ENCODE measurements at places on chromosomes 3 and 15.
A peak's percentile ranks its signal among the peaks of the same experiment; 100 is the strongest.

DNA sequence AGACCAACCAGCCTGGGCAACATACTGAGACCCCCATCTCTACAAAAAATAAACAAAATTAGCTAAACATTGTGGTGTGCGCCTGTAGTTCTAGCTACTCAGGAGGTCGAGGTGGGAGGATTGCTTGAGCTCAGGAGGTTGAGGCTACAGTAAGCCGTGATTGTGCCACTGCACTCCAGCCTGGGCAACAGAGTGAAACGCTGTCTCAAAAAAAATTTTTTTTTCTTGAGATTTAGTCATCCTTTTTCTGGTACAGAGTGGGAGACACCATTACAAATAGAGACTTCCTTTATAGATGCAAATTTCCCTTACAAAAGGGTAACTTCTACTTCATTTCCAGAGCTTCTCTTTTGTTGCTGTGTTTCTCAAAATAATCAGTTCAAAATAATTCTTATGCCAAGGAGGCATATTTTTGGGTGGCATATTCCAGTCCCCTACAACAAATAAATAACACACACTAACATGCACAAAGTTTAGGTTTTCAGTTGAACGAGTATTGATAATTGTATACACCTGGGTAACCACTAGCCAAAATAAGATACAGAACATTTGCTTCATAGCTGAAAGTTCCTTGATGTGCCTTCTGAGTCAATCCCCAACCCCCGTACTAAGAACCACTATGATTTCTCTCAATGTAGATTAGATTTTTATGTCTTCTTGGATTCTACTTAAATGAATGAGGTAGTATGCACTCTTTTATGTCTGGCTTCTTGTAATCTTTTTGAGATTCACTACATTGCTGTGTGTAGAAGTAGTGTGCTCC lies 248.9 kb upstream of the PROK2 start:
- DNase-seq = no peak

DNA sequence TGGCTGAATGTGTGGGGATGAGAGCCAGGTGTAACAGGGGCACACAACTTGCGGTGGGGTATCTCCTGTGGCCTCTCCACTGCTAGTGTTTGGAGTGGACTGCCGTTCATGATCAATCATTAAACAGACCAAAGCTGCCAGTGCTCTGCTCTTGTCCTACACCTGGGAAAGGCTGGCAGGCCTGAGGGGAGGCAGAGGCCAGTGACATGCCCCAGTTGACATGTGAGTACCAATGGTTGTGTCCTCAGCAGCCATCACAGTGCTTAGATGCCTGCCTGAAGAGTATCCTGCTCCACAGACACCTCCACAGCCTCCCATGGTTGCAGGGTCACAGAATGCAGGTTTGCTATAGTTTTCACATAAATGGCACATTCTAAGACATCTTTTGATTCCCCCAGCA lies 348.4 kb downstream of the EPHB1 start:
- no peak for DNase-seq

DNA sequence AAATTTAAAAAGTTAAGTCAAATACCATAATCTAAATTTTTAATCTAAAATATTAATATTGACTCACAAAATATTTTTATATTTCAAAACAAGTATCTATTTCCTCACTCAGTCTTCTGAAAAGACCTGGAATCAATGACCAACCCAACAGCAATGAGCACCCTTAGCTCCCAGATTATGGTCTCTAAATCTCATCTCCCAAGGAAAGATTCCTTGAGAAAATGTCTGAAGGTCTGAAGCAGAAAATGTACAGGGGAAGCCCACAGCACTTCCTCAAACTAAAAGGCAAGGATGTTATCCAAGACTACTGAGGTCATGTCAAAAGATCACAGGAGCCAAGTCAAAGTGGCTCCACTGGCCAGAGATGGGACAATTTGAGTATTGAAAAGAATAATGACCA lies 51.0 kb upstream of the SLCO2A1 start:
- no peak for DNase-seq

DNA sequence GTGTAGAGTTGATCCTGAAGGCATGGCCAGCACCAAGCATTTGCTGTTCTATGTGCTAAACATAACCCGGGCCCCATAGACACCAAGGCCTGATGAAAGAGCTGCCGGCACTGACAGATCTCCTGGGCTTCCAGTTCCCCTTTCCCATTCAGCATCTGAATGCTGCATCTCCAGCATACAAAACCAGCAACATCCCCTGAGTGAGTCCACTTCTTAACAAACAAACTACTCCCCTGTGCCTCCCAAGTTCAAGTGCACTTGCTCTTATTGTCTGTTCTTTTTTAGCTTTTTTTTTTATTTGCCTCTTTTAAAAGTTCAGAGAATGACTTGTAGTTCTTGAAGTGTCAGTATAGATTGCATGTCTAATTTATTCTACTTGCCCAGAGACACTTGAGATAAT lies 156.0 kb downstream of the EDEM1 start:
- no peak for DNase-seq

DNA sequence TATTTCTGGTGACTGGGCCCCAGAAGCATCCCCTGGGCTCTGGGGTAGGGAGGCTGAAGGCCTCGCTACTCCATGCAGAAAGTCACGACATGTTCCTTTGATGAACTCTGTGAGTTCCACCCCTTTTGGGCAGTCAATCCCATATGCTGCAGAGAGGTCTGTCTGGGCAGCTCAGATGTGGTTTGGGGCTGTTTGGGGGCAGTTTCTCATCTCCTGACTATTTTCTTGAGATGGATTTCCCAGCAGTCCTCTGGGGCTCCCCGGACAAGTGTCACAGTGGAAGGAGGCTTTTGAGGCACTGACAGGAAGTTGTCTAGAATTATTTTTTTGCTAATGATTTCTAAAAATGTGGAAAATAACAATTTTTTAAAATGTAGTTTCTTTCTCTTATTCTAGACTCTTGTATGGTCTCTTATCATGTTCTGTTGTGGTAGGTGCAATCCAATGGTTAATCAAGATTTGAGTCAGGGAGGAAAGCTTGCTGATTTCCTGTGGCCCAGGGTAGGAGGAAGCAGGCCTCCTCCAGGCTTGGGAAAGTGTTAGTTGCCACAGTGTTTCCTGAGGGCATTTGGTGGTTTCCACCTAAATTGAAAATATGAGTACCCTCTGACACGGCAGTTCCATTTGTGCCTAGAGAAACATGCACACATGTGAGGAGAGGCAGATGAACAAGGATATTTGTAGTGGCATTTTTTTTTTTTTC lies 19.9 kb upstream of the TATDN2 start:
- DNase-seq = no peak

DNA sequence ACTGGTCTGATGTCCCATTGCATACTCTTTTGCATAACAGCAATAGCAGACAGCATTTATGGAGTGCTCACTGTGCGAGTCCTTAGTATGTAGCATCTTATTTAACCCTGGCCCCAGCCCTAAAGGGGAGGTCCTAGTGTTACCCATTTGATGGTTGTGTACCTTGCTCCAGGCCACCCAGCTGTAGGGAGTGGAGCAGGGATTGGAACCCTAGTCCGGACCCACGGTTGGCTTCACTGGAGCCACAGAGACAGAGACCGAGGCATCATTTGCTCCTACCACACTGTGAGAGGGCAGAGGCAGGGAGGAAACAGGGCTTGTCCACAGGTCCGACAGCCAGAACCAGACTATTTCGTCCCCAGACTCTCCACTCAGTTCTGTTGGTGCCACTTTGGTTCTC lies 16.0 kb upstream of the TSEN2 start:
- no peak for DNase-seq

- no peak for DNase-seq
Observed at GRCh38 chr15:60735559-60736047, 256.7 kb upstream of the ICE2 start.

GRCh38 chr3:131174752-131175151 lies 148.1 kb downstream of the NEK11 start:
- no peak for DNase-seq

DNA sequence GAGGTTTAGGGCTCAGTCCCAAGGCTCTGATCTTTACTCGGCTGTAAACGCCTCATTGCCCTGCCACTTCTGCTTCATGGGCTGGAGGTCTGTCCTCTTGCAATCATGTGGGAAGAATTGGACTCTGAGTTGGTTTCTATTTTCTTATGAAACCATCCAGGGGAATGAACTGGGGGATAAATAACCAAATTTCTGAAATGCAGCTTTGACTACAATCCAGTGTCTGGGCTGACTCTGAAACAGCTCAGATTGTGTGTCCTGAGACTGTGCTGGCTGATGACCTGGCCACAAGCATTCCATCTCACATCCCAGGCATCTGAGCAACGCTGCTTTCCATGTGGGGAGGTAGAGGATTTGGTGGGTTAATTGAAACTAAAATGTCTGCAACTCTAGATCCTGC lies 71.0 kb upstream of the GALNT15 start:
- DNase-seq = peak; percentile 71

DNA sequence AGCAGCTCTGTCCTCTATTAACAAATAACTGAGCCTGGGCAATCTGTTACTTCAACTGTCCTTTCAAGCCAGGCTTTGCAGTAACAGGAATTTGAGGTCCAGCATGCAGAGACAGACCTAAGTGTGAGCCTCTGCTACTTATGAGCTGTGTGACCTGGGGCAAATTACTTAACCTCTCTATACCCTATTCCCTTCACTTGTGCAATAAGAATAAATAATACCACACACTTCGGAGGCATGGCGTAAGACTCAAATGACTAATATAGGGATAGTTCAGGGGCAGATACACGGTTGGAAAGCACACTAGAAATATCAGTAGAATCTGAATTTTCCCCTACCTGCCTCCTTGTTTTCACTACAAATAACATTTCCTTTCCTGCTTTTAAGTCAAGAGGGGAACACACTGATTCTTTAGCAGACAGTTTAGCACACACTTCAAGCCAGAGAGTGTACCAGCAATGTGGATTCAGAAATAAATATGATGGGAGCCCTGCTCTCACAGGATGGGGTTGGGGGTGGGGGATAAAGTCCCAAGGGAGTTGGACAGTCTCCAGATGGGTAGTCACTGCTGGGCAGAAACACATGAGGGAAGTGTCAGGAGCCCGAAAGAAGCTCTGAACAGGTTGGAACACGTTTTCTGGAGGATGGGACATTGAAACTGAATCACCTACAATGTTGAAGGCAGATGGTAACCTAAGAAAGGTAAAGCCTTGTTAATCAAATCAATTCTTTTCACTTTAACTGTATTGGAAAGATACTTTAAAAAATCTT lies 61.8 kb upstream of the RBP1 start:
- no peak for DNase-seq

DNA sequence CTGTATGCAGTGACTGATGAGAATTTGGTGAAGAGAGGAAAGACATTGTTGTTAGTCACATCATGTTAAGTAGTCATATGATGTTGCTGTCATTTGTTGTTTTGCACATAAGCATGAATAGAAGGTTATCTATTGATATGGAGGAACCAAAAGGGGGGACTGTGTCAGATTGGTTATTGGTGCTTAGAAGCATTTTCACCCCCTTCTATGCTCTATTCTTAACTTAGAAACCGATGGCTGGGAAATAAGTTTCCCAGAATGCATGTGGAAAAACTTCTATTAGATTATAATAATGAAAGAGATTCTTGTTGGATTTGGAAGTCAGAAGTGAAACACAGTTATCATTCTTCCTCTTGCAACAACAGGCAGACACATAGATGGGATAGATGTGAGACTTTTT lies 33.2 kb upstream of the CADM2 start:
- no peak for DNase-seq

DNA sequence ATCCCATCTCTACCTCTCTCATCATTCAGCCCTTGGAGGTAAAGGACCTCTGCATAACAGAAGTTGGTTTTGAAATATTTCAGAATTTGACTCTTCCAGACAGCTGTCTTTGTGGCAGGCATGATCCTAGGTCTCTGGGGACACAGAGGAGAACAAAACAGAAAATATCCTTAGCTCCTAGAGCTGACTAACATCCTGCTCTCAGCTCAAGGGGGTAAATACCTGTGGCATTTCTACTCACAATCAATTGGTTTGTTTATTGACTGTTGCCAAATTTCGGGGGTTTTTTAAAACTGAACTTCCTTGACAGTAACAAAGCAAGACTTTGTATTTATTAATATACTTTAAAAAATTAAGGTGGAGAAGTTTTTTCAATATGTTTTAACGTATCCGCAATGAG lies 78.8 kb downstream of the EOMES start:
- no peak for DNase-seq

- DNase-seq = peak; percentile 78
Observed at GRCh38 chr15:81000144-81000623, 539 bp upstream of the TLNRD1 start.

- DNase-seq = no peak
Observed at GRCh38 chr3:61665121-61665520, 103.8 kb downstream of the PTPRG start.

GRCh38 chr3:53044711-53045517 lies 959 bp downstream of the SFMBT1 start:
- DNase-seq = peak; percentile 31

DNA sequence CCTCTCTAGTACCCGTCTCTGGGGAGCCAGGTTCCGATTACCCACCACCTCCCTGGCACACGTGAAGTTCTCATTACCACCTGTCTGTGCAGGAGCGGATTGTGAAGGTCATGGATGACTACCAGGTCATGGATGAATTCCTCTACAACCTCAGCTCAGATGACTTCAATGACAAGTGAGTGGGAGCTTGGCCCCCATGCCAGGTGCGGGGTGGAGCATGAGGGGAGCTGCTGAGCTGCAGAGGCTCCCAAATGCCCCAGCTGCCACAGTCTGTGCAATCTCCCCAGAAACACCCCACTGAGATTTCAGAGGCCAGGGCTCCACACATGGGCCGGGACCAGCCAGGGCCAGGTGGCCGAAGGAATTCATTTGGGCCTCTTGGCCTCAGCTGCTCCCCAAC lies 34.3 kb downstream of the DNAH1 start:
- DNase-seq = no peak

GRCh38 chr3:54671511-54671910 lies 256.3 kb downstream of the LRTM1 start:
- no peak for DNase-seq

- DNase-seq = no peak
Observed at GRCh38 chr3:105162448-105162847, 204.3 kb upstream of the ALCAM start.

DNA sequence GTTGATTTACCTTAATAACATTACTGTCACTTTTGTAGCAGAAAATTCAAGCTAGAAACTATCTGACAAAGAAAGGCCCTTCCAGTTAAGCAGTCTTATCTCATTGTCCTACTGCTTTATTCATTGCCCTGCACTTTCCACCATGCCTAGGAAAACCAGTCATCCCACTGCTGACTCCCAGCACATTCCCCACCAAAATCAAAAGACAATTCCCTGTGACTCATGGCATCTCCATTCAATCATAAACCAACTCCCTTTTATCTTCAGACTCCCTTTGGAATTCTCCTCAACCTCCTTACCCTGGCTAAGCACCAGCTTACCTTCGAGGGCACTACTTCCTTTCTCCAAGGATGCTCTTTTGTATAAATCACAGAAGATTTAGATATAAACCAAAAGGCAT lies 184.3 kb downstream of the PLCH1 start:
- peak; percentile 57 for DNase-seq
